ENCODE measurements at places on chromosomes 2 and 18.

GRCh38 chr2:112623913-112624777 is 21.6 kb upstream of the SLC20A1 start:
- peak; percentile 78 for DNase-seq

GRCh38 chr2:157468931-157469708 is 25.2 kb upstream of the CYTIP start:
- DNase-seq: no peak

GRCh38 chr2:241156971-241157441 is 6.7 kb downstream of the PPP1R7 start:
- DNase-seq: no peak

DNA sequence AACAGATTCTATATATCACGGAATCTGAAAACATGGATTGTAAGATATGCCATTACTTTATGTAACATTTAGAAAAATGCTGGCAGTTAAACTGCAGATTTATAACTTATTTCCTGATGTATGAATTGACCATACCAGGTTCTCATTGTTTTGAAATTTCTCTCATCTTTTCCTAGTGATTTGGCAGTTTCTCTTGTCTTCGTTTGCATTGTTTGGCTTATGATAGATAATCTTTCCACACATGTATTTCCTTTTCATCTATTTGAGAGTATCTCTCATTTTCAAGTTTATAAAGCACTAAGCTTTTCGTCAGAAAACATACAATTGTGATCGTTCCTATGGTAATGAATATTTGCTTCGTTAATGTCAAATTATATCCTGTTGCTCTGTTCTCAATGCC is 16.3 kb downstream of the NBEAL1 start:
- DNase-seq: no peak

GRCh38 chr2:99431587-99432275 is 58.1 kb downstream of the REV1 start:
- DNase-seq: no peak

DNA sequence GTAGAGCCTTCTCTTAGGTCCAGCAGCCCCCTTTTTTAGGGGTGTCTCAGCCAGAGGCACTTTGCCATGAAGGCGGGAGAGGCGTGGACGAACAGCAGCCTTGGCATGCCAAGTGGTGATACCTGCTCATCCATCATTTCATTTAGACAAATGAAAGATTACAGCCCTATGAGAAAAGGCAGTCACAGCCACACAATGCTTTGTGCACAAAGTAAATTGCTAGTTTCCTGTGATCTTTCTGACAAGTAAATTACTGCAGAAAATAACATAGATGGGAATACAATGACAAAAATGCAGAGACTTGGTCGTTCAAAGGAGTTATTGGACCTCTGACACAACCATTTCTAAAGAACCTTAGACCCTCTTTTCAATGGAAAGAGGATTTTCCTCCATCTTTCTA is 94.9 kb downstream of the RND3 start:
- DNase-seq: no peak

GRCh38 chr2:173906626-173907025 is 58.5 kb downstream of the SP3 start:
- DNase-seq: no peak

GRCh38 chr18:75694292-75694691 is 266.8 kb upstream of the SMIM21 start:
- no peak for DNase-seq

DNA sequence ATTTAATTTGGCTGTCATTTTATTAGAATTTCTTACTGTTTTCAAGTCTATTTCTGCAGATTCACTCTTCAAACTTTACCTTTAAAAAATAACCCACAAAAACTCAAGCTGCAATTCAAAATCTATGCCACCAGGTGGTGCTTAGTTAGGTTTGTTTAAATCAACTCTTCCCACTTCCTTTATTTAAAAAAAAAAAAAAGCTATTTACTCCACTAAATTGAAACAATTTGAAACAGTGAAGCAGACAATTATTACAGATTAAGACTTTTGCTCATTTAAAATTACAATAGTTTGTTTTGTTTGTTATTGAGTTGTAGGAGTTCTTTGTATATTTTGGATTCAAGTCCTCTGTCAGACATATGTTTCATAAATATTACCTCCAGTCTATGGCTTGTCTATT is 300.0 kb downstream of the PDE11A start:
- DNase-seq: no peak

- DNase-seq: no peak
Observed at GRCh38 chr2:10217489-10218435, 84.9 kb upstream of the HPCAL1 start.

GRCh38 chr2:187208199-187208785 is 239.8 kb downstream of the CALCRL start:
- DNase-seq: no peak

GRCh38 chr2:186485576-186485870 is 537 bp upstream of the ZC3H15 start:
- no peak for DNase-seq
